ENCODE measurements at places on chromosomes 16 and 17.

DNA sequence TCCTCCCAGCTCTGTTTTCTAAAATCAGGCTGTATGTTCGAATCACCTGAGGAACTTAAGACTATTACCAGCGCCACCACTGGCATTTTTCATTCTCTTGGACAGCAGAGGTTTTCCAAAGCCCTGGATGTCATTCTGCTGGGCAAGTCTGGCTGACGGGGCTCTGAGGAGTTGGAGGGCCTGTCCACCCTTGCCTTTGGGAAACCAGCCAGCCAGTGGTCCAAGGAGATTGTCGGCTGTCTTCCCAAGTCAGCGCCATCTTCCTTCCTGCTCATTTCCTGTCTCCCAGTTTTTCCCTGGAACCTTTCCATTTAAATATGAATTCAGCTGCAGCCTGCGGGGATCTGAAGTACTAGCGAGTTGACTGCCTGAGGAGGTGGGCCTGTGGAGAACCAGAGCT, 258.3 kb downstream of the PRKCA start:
- DNase-seq: no peak

DNA sequence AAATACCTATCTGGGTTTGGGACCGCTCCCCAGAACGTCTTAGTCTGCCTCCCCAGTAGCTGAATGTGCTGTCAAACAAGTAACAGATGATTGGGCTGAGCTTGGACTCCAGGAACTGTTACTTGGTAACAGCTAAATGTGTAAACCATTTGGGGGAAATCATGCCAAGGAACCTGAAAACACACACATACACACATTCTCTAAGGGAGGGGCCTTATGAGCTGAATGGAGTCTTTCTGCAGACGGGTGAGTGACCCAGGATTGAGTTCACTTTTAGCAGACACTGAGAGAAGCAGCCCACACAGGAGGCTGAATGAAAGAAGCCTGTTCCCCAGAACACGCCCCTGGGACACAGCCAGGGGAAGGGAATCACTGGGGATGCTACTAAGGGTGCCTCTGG, 1.6 kb downstream of the ACLY start:
- DNase-seq: no peak

DNA sequence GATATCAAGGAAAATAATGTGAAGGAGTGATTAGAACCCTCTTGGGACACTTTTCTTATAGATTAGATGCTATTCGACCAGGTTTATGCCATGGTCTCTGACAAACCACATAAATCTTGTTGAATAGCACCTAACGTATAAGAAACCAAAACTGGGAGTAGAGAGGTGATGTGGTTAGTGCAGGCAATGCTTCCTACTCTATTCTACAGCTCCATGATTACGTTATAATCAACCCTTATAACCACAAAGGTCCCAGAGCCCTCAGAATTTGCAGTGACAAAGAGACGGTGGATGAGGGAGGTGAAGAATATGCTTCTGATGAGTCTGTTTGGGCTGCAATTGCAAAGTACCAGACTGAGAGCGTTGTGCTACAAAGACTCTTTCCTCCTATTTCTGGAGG, 78.4 kb downstream of the ARHGAP44 start:
- DNase-seq: no peak

DNA sequence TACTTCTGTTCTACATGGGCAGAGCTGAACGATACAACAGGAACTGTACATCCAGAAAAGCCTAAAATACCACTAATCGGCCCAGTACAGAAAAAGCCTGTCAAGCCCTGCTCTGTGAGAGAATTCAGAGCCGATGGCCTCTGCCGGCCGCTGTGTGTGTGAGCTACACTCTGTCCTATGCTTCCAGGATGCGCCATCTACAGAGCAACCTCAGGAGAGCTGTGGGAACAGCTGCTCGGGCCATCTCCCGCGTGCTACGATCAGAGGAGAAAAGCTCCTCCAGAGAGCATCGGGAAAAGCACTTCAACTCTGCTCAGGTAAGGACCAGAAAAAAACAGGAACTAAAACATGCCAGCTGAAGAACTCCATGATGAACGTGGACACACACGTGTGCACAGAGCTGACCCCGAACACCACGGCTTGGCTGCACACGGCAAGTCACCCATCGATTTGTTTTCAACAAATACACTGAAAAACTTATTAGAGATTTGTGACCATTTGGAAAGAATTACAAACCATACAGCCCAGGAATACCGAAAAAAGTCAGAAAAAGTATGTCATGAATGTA, 115.9 kb downstream of the ANKRD11 start:
- no peak for DNase-seq

DNA sequence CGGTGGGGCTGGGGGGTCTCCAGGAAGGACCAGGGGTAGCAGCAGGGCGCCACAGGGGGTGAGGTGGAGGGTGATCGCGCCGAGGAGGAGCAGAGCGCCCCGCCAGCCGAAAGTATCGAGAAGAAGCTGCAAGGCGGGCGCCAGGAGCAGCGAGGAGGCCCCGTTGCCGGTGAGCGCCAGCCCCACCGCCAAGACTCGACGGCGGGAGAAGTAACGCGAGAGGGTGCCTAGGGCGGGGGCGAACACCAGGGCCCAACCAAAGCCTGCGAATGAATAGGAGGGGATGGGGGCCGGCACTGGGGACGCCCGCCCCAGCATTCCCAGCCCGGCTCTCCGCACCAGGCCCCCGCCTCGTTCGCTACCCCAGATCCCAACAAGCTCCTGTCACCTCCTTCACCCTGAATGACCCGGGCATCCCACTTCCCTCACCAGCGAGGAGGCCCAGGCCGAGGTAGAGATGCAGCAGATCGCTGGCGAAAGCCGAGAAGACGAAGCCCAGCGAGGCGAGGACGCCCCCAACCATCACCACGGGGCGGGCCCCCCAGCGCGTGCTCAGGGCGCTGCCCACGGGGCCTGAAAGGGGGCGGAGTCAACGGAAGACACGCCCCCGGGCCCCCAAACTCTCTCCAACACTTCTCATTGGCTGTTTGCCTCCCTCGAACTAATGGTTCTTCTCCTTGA, 1.3 kb downstream of the SLC16A11 start:
- no peak for DNase-seq

DNA sequence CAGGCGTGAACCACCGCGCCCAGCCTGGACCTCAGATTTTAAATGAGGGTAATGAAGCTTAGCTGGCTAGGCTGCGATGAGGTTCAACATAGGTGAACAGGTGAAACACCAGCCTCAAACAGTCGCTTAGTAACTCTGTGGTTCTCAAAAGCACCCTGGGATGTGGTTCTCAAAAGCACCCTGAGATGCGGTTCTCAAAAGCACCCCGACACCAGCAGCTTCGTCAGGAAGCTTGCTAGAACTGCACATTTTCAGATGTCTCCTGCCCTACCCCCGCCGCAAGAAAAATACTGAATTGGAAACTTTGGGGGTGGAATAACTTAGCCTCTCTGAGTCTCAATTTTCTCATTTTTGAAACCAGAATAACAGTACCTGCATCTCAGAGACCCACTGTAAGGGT, 86.7 kb upstream of the XYLT1 start:
- DNase-seq: no peak

DNA sequence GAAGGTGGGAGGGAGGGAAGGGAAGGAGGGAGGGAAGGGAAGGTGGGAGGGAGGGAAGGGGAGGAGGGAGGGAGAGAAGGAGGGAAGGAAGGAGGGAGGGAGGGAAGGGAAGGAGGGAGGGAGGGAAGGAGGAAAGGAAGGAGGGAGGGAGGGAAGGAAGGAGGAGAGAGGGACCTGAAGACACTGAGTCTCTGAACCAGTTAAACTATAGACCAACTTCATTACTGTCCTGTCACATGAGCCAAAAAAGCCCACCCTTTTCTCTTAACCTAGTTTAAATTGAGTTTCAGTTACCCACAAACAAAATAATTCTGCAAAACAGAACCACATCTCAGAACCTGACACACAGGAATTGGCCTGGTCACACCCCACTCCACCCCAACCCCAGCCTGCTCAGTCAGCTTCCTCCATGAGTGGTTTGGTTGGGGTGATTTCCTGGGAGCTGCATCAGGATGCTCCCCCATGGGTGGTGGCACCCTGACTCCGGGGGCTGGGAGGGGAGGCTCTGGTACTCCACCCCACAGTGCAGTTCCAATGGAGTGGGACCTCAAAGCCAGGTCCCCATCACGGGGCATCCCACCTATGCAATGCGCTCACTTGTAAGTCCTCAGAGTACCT, 4.7 kb upstream of the PRR29 start:
- no peak for DNase-seq

Data from GOT3 (cell line).